ENCODE measurements at places on chromosomes 12 and 14.
A peak's percentile ranks its signal among the peaks of the same experiment; 100 is the strongest.

- no peak for DNase-seq
These were observed 5.4 kb downstream of the GAPDH start for GRCh38 chr12:6539707-6540134.

- no peak for DNase-seq
These were observed 6.9 kb downstream of the ZBTB39 start for GRCh38 chr12:56999456-56999855.

GRCh38 chr14:74855945-74856344, 20.0 kb downstream of the PROX2 start:
- DNase-seq = no peak

DNA sequence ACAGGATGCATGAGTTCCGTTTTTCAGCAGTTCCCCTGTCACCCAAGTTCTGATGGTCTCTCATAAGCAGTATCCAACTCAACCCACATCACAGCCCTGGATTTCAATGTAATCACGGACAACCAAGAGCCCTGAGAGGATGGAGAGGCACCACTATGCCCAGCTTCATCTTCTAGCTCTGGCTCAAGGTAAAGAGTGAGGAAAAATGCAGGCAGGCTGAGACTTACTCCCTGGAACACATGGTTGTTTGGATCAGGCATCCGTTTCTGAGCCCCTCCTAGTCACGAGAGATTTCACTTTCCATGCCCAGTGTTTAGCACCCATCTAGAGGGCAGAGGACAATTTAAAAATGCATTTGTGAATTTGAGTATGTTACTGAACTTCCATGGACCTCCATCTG, 45.0 kb downstream of the ANO2 start:
- no peak for DNase-seq

- DNase-seq = peak; percentile 71
These were observed 113.0 kb upstream of the RAP1B start for GRCh38 chr12:68497702-68498101.

DNA sequence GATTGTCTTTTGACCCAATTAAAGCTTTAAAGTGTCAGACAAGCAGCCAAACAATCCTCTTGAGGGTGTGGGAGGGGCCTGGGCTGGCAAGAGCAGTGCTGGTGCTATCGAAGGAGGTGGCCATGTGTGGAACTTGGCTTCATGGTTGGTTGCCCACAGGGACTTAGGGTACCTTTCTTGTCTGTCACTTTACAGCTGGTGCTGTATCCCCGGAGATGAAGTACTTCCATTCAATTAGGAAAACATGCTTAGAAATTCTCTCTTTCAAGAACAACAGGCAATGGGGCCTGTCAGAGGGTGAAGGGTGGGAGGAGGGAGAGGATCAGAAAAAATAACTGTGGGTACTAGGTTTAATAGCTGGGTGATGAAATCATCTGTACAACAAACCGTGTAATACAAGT, 86.5 kb downstream of the DAAM1 start:
- DNase-seq = no peak

- no peak for DNase-seq
These were observed 322.1 kb downstream of the RGS6 start for GRCh38 chr14:72254202-72254936.

DNA sequence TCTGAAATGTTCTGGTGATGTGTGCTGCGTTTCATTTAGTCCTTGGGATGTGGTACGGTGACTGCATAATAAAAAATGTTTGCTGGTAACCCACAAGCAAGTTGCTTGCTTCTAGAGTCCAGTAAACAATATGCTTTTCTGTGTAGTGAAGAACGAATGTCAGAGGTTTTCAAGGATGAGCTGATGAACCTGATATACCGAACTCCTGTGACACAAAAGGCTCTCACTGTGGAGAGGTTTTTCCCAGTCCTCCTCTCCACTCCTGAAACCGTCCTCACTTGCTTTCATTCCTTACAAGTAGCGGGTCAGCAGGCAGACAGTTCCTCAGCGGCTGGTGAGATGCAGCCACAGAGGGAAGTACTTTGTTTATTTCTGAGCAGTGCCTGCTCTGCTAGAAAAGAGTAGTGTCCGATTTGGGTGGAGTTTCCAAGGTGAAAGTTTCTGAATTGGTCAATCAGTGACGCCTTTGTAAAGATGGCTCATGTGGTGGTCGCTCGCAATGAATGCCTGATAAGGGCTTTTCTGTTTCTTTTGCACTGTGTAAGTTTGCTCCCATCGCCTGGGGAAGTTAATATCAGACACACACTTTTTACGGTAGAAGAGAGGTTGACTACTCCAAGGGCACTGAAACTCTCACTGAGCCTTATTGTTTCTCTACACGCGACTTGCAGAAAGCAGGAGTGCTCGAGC, 3.0 kb downstream of the ETV6 start:
- no peak for DNase-seq

GRCh38 chr12:45762185-45763110, 32.9 kb downstream of the ARID2 start:
- DNase-seq = no peak

- DNase-seq = no peak
These were observed 35.1 kb downstream of the PPP2R5E start for GRCh38 chr14:63508033-63508432.

DNA sequence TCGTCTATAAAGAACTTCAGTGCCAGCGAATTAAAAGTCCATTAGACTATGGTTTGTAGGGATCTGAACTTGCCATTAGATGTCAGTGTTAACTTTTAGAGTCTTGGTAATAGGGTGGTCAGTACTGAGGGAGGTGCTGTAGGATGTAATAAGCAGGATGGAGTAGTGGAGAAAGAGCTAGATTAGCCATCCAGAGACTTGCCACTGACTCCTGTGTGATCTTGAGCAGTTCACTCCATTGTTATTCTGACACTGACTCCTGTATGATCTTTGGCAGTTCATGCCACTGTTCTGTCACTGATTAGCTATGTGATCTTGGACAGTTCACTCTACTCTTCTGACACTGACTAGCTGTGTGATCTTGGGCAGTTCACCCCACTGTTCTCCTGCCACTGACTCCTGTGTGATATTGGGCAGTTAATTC, 133.6 kb downstream of the TTLL5 start:
- no peak for DNase-seq

DNA sequence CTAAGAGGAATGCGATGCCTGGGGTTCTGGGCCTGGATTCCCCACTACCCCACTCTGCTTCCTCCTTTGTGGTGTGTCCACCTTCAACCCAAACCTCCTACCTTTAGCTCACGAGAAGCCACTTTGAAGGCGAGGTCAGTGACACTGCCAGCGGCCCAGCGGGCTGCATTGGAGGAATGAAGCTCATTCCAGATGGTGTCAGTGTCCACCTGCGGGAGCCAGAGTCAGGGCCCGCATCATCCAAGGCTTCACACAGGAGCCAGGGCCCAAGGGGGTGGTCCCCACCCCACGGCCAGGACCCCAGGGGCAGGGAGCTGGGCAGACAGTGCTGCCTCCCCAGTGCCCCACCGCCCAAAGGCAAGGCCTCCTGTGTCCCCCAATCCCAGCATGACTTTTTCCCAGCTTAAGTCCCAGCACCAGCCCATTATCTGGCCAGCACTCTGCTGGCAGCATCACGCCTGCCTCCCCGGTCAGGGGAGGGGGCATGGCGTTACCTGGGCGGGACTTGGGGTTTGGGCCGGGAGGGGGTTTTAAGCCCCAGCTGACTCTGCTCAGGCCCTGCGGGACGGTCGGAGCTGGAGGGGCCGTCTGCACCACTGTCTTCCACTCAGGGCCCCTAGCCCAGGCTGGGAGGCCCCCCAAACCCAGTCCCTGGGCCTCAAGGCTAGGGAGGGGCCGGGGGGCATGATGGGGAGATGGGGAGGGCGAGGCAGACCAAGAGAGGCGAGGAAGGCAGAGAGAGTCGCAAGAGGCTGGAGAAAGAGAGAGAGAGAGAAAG, 16.9 kb downstream of the SLC48A1 start:
- DNase-seq = no peak

DNA sequence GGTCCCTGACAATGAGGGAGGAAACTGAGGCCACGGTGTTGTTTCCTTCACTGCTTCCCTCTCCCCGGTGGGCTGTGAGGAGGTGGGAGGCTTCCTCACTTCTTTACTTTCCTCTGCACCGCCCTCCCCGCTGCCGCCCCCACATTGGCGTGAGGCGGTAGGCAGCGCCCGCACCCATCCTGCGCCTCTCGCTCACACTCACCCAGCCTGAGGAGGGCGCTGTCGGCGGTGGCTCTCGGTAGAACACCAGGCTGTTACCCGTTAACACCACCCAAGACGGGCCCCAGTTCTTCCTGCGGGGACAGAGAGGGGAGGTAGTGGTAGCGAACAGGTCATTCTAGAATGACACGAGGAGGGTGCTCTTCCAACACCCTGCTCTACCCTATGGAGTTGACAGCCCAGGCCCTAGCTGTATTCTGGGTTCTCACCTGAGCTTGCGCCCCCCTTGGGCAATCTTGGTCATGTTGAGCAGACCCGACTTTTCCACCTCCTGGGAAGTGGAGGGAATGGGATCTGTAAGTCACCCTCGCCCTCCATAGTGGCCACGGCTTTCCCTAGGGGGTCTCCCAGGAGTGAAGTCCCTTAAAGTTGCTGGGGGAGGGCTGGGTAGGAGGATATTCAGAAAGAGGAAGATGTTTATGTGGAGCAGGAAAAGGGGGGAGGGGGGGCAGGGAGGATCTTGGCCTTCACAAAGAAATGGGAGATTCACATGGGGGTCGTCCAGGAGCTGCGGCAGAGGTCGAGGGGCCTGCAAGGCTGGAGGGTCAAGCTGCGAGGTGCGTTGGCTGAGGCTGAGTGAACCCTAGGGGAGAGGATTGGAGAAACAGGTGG, 3.3 kb downstream of the ARHGAP9 start:
- DNase-seq = no peak

GRCh38 chr12:16606201-16606849, 363 bp upstream of the LMO3 start:
- no peak for DNase-seq

- no peak for DNase-seq
These were observed 110.4 kb downstream of the SLC6A15 start for GRCh38 chr12:84802161-84802560.

DNA sequence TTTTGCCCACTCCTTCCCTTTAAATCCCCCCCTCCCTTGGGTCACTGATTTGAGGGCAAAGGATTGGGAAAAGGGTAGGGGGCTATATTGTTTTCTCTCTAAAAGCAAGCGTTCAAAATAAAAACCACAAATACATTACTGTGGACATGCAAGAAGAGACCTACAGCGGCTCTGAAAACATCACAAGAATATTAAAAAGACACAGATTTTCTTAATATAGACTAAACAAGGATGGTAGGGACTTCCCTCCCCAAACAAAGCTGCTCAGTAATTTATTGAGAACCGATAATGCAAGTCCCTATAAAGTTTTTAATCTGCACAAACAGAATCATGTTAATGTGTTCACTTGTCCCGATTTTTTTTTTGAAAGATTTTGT, 12.9 kb downstream of the TBX3 start:
- DNase-seq = no peak
